GM13977 (cell line): ENCODE measurements at places on chromosomes 1 and 21.

DNA sequence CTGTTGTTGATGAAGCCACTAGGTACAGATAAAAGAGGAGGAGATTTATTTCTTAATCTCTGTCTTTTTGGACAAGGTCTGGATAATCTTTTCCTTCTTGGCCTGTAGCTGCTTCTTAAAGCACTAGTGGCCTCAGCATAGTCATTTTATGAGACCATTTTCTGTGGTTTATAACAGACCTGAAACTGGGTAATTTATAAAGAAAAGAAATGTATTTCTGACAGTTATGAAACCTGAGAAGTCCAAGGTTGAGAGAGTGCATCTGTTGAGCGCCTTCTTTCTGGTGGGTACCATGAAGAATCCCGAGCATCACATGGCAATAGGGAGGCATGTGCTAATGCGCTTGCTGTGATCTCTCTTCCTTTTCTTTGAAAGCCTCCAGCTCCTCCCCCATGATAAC is 36.7 kb upstream of the PDC start:
- DNase-seq = no peak

DNA sequence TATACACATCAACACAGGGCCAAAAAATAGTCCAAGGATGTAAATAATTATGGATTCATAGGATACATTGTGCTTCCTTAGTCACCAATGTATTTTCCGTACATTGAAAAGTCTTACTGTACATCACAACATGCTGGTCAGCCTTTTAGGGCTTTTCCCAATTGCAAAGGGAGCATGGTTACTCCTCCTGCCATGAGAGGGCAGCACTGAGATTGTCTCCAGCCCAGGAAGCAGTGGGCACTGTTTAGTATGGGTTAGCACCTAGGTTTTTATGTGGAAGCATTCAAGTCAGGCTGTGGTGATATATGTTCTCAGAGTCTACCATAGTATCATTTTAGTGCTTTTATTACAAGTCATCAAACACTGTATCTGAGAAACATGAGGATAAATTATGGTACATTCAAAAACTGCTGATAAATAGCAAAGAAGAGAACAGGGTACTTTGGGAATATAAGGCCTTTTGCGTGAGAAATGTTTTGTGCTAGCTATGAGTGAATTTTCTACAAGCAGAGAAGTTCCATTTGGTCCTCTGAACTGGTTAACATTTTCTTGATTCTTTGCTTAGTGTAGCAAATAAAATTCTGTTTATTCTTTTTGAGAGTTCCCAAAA is 34.0 kb downstream of the ST6GALNAC5 start:
- peak; percentile 36 for DNase-seq

DNA sequence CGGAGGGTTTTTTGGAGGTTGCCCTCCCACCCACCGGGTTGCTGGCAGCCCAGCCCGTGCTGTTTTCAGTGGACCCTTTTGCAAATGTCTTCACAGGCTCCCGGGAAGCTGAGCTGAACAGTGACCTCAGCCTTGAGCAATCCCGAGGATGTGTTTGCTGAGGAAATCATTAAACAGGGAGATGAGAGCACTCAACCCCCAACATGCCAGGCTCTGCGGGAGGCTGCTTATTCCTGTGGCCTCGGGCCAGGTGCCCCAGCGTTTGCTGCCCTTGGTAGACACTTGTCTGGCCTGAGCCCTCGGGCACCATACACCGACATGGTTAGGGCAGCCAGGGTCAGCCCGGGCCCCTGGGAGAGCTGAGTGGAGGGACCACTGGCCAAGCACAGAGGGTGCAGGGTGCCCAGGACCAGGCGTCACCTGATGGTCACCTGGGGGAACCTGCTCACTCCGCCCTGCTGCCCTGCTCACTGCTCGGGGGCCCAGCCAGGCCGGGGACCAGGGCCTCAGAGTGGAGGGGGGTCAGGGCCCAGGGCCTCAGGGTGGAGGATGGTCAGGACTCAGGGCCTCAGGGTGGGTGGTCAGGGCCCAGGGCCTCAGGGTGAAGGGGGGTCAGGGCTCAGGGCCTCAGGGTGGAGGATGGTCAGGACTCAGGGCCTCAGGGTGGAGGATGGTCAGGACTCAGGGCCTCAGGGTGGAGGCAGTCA is 42.5 kb upstream of the POFUT2 start:
- no peak for DNase-seq

- DNase-seq = no peak
Measured at GRCh38 chr1:12164210-12164609, 2.6 kb upstream of the TNFRSF1B start.

DNA sequence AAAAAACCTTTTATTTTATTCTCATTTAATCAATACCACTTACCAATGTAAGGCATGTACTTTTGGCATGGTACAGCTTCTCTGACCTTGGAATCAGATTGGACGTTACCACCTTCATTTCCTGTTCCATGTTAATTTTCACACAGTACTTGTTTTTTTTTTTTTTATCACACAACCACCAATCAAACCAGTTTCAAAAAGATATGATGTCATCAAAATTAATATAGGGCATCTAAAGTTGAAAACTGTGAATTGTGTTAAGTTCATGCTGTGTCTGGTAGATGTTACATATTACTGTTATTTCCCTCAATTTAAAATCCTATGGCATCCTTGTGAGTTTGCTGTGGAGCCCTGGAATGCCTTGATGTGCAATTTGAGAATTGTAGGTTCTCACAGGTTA is 85.1 kb downstream of the NPHS2 start:
- DNase-seq = no peak

- DNase-seq = no peak
Measured at GRCh38 chr1:103111926-103112325, 3.6 kb upstream of the COL11A1 start.

DNA sequence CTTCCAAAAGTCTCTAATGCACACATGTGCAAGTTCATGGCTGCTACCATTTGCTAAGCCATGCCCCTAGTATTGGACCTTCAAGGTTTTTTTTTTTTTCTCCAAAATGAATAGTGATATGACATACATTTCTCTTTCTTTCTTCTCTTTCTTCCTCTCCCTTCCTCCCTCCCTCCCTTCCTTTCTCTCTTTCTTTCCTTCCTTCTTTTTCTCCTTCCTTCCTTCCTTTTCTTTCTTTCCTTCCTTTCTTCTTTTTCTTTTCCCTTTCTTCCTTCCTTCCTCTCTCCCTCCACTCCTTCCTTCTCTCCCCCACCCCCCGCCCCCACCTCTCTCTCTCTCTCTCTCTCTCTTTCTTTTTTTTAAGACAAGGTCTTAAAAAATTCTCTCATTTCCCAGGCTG is 3.4 kb upstream of the RNF187 start:
- DNase-seq = no peak

DNA sequence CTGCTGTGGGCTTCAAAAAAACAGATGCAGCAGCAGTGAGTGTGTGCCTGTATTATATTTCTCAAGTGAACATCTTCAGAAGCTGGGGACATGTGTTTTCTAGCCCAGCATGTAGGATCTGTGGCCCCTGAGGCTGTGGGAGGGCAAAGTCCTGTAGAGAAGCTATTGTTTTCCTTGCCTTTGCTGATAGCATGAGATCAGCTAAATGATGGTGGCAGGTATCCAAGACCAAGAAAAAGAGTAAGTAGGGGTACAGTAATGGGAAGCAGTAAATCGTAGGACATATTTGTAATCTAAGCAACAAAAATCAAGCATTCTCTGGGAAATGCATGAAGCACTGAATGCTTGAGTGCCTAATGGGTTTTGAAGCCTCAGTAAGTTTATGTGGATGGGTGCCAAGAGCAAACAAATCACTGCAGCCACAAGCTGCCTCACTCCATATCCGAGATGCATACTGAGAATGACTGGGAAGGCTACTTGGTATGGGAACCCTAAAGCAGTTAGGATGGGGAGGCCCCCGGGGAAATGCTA is 98.3 kb downstream of the CD58 start:
- no peak for DNase-seq

- no peak for DNase-seq
Measured at GRCh38 chr1:39044762-39045161, 18.6 kb downstream of the NDUFS5 start.

GRCh38 chr1:56585985-56586384 is 6.6 kb upstream of the PLPP3 start:
- no peak for DNase-seq

DNA sequence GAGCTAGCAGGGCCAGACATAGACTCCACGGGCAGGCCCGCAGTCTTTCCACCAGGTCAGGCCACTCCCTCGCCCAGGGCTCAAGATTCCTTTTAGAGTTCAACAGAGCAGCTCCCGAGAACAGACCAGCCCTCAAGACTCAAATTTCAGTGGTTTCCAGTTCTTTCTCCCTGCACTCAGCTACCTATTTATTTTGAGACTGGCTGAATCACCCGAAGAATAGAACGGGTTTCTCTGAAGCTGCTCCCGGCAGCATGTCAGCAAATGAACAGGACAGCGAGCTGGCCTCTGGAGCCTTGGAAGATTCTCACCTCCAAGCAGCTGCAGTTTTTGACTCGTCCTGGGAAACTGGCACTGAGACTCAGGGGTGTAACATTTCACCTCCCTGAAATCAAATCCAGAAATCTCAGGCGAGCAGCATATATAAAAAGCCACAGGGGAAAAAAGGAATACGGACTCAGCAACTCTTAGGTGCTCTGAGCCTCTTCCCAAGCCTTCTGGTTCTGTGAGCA is 177.9 kb downstream of the CLIC6 start:
- no peak for DNase-seq

DNA sequence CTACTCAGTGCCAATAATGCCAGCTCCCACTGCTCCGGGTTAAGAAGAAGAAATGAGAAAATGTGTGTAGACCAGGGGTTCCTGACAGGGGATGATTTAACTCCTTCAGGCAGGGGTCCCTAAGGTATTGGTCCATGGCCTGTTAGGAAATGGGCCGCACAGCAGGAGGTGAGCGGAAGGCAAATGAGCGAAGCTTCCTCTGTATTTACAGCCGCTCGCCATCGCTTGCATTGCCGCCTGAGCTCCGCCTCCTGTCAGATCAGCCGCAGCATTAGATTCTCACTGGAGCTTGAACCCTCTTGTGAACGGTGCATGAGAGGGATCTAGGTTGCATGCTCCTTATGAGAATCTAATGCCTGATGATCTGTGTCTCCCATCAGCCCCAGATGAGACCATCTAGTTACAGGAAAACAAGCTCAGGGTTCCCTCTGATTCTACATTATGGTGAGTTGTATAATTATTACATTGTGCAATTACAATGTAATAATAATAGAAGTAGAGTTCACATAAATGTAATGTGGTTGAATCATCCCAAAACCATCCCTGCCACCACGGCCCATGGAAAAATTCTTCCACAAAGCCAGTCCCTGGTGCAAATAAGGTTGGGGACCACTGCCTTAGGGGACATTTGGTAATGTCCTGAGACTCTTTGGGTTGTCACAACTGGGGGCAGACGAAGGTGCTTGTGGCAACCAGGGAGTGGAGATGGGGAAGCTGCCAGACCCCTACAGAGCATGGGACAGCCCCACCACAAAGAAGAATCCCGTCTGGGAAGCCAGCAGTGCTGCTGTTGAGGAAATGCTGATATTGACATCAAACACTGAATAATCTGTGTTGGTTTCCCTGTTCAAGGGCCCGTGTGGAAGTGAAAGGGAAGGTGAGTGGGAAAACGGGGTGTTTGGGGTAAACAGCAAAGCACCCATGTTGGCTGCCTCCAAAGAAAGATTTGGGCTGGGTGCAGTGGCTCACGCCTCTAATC is 60.8 kb downstream of the DHRS3 start:
- no peak for DNase-seq

DNA sequence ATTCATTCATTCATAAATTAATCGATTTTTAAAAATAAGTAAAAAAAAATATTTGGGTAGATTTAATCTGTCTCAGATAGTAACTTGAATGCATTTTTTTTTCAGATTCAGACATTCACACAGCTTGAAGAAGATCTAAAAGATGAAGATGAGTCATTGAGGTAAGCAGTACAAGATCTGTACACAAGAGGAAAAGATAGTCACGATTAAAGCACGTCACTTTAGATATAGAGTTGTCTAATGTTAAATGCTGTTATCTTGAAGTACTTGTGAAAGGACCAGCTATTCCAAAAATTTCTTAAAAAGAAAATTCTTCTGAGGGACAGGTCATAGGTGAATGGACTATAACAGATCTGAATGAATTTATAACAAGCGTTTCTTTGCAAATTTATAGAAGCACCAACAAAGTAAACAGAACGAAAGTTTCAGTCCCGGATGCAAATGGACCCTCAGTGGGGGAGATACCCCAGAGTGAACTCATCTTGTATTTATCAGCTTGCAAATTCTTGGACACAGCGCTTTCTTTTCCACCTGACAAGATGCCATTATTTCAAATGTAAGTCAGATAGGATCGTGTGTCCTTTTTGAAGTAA is 31.2 kb upstream of the MORC3 start:
- no peak for DNase-seq

DNA sequence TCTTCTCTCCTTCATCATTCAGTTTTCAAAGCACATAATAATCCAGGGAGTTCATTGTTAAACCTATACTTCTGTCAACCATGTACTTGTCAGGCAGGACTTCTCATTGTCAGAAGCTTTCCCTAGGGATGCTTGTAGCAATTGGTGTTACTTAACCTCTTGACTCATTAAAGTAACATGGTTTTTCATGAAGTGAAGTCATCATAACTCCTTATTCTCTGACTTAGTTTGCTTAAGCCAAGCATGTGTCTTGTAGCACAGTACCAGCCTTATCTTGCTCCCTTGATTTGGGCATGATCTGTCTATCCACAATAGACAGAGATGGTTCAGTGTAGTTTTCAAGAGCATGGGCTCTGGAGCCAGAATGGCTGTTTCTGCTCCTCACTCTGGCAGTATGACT is 45.3 kb downstream of the LRIG2 start:
- no peak for DNase-seq

DNA sequence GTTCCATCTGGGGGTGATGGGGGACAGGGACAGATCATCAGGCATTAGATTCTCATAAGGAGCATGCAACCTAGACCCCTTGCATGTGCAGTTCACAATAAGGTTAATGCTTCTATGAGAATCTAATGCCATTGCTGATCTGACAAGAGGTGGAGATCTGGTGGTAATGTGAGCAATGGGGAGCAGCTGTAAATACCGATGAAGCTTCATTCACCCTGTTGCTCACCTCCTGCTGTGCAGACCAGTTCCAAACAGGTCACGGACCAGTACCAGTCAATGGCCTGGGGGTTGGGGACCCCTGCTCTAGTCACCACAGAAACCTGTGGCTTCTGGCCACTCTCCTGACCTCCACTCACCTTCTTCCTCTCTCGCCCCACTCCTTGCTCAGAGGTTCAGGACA is 229.9 kb downstream of the PTPRU start:
- DNase-seq = no peak

GRCh38 chr21:27561116-27561515 is 594.2 kb upstream of the ADAMTS5 start:
- DNase-seq = no peak

DNA sequence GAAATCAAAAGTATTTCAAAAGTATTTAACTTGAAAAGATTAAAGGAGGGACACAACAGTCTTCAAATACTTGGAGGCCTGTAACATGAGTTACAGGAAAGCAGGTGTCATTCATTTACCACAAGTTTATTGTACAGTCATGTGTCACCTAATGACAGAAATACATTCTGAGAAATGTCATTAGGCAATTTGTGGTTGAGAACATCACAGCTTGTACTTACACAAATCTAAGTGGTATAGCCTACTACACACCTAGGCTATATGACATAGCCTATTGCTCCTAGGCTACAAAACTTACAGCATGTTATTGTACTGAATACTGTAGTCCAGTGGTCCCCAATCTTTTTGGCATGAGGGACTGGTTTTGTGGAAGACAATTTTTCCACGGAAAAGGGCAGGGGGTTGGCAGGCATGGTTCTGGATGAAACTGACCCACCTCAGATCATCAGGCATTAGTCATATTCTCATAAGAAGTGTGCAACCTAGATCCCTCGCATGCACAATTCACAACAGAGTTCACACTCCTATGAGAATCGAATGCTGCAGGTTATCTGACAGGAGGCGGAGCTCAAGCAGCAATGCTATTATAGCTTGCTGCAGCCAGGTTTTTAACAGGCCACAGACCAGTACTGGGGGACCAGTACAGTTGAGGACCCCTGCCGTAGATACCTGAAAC is 25.0 kb upstream of the PHTF1 start:
- peak; percentile 14 for DNase-seq
